ENCODE measurements at places on chromosomes 11 and 22.

GRCh38 chr11:24086921-24087320 lies 409.9 kb upstream of the LUZP2 start:
- DNase-seq = no peak

DNA sequence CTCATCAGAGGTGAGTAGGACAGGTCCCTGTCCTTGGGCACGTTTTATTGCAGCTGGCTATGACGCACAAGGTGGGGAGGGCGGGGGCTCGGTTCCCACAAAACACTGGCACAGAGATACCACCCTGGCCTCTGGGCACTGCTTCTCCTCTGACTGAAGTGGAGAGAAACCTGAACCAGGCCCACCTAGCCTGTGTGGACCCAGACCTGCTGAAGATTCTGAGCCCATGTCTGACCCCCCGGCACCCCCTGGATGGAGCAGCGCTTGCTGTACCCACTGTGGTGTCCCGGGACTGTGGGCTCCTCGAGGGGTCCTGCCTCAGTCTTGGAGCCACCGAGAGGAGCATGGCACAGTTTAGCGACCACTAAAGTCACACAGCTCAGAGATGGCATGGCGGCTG lies 72.6 kb downstream of the PARVB start:
- DNase-seq = no peak

DNA sequence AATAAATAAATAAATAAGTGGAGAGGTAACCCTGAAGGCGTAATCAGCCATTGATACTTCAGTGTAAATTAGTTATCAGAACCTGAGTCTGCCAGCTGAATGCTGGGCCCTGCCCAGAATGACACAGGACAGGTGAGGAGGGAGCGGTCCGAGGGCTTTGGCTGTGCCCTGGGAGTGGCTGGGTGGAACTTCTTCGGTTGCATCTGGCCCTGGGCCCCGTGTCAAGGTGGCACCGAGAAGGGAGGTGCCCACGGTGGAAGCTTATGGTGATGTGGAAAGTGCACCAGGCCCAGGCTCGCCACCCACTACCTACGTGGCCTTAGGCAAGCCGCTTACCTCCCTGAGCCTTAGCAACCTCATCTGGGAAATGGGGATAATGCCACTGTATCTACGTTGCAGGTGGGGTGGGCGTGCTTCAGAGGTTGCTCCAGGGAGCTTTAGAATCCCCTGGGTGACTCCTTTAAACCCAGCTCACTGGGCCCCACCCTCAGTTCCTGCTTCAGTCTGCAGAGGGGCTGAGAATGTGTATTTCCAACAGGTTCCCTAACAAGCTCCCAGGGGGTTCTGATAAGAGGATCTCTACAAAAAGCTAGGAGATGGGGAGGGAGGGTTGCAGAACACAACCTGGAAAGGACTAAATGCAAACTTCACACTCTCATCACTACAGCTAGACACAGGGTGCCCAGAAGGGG lies 38.8 kb downstream of the TXN2 start:
- no peak for DNase-seq

GRCh38 chr11:11552529-11553087 lies 69.2 kb downstream of the GALNT18 start:
- no peak for DNase-seq

Measured in omental fat pad (tissue), 4 donors.